ENCODE measurements at places on chromosomes 1 and 21. TPM values are rescaled to one million over a fixed set of nuclear protein-coding genes. Genes with fewer than 3 reads are reported as not detected.
A peak's percentile ranks its signal among the peaks of the same experiment; 100 is the strongest.

DNA sequence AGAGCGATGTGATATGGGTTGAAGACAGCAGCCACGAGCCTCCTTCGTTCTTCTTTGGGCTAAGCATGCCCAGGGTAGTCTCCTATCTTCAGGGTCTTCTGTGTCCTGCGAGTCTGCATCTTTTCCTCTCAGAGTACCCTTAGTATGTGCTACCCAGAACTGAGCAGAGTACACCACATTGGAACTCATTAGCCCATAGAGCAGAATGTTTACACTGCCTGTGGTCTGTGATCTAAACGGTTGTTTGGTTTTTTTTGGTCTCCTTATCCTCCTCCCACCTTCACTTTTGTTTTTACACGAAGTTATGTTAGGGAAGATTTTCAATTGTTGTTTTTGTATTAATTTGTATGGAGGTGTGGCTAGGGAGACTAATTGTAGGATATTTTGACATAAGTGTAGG lies 126.4 kb downstream of the NEK7 start:
- no peak for DNase-seq

DNA sequence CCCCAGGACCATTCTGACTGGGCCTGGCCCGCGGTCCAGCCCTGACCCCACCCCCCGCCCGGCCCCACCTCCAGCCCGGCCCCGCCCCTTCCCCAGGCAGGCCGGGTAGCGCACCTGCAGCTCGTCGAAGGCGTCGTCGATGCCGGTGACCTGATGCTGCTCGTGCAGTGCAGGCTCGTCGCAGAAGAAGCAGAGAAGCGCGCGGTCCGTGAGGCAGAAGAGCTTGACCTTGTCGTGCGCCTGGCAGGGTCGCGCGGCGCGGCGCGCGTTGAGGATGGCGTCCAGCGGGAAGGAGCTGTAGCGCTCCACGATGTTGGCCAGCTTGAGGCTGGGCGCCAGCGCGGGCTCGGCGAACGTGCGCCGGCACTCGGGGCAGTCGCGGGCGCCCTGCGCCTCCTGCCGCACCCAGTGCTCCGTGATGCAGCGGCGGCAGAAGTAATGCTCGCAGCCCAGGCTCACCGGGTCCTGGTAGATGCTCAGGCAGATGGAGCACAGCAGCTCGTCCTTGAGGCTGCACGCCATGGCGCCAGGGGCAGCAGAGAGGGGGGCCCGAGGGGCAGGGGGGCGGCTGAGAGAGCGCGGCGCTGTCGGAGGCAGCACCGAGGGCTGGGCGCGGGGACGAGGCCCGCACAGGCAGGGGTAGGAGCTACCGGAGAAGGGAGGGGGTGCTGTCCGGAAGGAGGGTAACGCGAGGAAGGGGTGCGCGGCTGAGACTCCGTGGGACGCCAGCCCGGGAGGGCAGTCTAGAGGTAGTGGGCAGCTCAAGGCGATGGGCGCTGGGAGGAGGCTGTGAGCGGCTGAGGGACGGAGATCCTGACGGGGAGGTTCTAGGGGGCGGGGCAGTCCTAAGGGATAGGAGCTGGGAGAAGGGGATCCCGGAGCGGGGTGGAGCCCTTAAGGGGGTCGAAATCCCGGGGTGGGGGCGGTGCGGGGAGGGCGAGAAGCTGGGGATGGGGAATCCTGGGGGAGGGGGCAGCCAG lies 642 bp downstream of the TRIM62 start:
- peak; percentile 47 for DNase-seq

DNA sequence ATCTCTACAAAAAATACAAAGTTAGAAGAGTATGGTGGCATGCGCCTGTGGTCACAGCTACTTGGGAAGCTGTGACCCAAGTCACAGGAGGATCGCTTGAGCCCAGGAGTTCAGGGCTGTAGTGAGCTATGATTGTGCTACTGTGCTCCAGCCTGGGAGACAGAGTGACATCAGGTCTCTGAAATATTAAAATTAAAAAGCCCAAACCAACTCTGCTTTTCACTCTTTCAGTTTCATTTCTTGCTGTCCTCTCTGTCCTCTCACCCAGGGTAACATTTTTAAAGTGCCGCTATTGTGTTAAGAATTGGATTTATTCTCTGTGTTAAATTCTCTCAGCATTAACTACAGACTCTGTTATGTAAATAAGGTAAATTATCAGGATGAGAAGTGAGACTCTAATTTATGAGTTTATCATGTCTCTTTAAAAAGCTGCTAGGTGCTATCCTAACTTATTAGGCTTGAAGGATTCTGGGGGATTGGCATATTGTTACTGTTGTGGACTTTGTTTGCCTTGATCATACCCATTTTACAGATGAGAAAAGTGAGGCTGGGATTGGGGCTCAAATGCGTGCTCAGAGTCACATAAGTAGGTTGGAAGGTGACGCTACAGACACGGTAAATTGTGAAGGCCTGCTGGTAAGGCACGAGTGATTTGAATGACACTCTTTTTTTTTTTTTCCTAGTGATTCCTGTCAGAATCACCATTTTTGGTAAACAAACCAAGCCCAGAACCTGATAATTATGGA lies 46.5 kb downstream of the B3GALT5 start:
- DNase-seq, result no peak

- DNase-seq, result no peak
Observed at GRCh38 chr1:54481201-54481884, 66.7 kb upstream of the ACOT11 start.

KIF17 gene
- total RNA-seq, result 0.43 TPM

DNA sequence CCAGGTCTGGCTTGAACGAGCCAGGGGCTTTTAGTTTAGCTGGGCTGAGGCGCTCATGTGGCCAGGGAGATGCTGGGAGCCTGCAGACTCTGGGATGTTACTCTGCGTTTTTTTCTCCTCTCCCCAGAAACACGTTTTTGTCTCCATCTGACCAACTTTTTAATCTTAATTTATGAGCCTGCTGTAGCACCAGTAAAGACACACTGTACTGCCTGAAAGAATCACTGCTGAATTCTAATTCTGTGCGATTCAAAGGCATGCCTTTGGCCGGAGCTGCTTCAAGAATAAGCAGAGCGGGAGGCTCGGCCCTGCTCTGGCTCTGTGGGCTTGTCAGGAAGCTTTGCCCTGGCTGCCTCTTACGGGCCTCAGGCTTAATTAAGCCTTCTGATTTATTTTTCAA lies 129.5 kb downstream of the CAMTA1 start:
- DNase-seq, result peak; percentile 29

SPRR1A gene
- not detected for total RNA-seq

CRB1 gene
- not detected for total RNA-seq

PEAR1 gene
- total RNA-seq, result 7.1 TPM

TSPEAR gene
- not detected for total RNA-seq

STUM gene
- not detected for total RNA-seq

DNA sequence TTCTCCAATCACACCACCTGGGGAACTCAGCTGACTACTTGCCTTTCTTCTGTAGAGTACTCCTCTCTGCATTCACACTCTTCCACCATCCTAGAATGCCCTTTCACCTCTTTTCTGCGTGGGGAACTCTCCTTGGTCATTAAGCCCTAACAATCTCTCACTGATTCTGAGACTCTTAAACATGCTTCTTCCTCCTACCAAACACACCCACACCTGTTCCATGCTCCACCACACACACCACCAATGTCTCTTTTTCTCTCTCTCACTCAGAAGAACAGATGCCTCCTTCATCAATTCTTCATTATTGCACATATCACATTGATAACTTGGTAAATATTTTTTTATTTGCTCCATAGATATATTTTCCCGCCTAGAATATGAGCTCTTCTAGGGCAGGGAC lies 53.6 kb downstream of the WARS2 start:
- DNase-seq, result no peak

- no peak for DNase-seq
Observed at GRCh38 chr1:106080608-106081325, 975.7 kb upstream of the PRMT6 start.

DNA sequence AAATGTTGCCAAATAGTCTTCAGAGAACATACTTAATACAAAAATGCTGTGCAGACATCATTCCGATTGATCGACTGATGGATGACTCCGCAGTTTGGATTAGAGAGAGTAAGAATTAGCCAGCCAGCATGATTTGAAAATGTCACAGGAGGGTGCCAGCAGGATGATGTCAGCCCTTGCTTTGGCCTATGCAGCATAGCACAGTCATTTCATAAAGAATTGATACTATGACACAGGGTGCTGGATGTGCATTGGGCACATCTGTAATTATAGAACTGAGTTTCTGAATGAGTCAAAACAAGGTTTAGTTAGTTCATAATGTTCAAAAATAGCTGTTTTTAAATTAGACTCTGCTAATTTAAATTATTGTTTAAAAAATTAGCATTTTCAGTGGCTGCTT lies 21.6 kb upstream of the TRAF5 start:
- DNase-seq, result peak; percentile 60

GRCh38 chr1:226603022-226603857 lies 54.7 kb downstream of the STUM start:
- DNase-seq, result peak; percentile 95

GRCh38 chr1:94024104-94024792 lies 96.7 kb downstream of the ABCA4 start:
- no peak for DNase-seq

DNA sequence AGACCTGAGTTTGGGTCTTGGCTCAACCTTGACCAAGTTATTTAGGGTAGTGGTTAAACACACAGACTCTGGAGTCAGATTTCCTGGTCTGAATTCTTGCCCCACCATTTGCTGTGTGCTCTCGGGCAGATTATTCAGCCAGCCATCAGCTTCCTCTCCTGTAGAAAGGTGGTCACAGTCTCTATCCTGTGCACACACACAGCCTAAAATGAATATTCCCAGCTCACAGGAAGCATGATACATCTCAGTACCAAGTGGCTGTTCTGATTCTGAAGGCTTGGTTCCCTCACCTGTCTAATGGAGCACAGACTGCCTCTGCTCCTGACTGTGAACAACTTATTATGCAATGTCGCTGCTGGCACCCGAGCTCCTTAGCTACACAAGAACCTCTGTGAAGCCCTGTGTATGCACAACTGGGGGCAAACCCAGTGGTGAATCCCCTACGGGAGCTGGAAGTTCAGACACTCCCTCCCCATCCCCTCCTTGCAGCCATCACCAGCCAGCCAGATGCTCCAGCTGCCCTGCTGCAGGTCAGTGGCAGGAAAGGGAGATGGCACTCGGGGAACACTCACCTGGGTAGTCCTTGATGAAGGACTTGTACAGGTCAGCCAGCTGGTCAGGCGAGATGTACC lies 13.7 kb downstream of the ENO1 start:
- DNase-seq, result no peak

- DNase-seq, result no peak
Observed at GRCh38 chr21:31592963-31593560, 66.4 kb upstream of the SOD1 start.

- no peak for DNase-seq
Observed at GRCh38 chr1:2415801-2416208, 3.4 kb upstream of the PEX10 start.

SCAF4 gene
- total RNA-seq, result 4.1 TPM

SPRR1B gene
- total RNA-seq, result not detected

GRCh38 chr1:183022202-183023145 lies 746 bp upstream of the LAMC1 start:
- peak; percentile 87 for DNase-seq

RPAP2 gene
- 17.3 TPM for total RNA-seq

DNA sequence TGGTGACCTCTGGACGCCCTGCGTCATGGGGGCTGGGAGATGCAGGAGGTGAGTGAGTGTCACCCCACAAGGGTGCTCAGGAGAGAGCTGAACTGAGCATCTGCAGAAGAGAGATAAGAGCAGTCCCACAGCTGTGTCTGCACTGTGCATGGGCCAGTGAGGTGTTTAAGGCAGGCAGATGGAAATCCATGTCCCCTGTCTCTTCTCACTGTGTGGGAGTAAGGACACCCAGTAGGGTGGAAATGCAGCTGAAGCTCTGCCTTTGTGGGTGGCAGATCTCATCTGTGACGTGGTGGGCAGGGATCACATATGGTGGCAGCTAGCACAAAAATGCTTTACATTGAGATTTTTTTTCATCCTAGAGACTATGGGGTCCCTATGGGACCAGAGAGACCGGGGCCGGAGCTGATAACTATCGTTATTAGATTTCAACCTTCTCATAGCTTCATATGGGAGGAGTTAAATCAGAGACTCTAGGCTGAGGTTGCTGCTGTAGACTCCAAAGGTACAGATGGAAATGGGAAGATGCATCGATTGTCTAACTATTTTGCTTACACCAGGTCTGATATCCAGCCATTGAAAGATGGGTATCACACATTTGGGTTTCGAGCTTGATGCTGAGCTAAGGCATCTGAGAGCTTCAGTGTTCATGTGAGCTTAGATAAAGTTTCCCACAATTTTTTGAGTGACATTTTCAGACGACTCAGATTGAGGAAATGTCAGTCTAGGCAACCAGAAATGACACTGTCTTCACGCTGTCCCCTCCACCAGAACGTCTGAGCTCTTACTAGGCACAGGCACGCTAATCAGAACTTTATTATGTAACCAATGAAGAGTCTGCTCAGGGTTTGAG lies 65.3 kb upstream of the PSEN2 start:
- no peak for DNase-seq

ETNK2 gene
- 11.9 TPM for total RNA-seq

GRCh38 chr1:89270423-89270822 lies 2.2 kb downstream of the GBP5 start:
- DNase-seq, result no peak

DNA sequence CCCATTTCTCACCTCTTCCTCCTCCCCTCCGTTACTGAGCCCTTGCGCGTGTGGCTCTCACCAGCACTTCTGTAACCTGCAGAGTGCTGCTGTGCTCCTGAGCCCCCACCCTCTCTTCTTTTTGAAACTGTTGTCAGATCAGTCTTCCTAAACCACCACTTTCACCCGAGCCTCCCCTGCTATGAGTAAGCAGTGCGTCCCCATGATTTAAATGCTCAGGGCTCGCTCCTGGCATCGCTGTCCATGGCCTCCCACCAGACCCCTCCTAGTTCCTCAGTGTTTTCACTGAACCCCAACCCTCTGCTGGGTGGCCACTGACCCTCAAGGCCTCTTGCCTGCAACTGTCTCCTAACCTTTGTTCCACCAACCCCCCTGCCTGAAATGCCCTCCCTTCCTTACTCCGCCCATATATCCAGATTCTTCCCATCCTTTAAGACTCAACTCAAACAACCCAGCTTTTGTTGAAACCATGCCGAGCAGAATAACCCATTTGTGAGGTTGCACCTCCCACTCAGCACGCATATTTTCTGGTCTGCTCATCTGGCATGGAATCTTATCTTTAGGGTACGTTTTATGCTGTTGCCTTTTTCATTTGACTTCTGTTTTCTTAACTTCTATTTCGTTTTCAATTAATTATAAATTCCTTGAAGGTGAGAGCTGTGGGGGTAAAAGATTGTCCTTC lies 64.5 kb upstream of the FAM3B start:
- no peak for DNase-seq

DNA sequence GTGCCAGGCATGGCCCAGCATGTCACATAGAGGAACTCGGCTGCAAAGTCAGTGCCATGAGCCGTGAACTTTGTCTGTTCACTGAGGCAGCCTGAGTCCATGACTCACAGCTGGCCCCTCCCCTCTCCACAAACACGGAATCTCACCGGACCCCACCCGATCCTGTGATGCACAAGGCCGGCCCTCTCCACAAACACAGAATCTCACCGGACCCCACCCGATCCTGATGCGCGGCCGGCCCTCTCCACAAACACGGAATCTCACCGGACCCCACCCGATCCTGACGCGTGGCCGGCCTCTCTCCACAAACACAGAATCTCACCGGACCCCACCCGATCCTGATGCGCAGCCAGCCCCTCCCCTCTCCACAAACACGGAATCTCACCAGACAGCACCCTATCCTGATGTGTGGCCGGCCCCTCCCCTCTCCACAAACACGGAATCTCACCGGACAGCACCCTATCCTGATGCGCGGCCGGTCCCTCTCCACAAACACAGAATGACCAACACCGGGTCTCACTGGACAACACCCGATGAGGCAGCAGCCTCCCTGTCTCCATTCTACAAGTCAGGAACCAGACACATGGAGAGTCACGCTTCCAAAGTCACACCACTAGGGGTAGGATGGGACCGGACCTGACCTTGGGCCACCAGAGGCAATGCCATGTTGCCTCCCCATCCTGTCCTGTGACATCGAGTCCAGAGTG lies 39.6 kb upstream of the GPR153 start:
- DNase-seq, result no peak
